ENCODE measurements at places on chromosomes 13 and 19.

DNA sequence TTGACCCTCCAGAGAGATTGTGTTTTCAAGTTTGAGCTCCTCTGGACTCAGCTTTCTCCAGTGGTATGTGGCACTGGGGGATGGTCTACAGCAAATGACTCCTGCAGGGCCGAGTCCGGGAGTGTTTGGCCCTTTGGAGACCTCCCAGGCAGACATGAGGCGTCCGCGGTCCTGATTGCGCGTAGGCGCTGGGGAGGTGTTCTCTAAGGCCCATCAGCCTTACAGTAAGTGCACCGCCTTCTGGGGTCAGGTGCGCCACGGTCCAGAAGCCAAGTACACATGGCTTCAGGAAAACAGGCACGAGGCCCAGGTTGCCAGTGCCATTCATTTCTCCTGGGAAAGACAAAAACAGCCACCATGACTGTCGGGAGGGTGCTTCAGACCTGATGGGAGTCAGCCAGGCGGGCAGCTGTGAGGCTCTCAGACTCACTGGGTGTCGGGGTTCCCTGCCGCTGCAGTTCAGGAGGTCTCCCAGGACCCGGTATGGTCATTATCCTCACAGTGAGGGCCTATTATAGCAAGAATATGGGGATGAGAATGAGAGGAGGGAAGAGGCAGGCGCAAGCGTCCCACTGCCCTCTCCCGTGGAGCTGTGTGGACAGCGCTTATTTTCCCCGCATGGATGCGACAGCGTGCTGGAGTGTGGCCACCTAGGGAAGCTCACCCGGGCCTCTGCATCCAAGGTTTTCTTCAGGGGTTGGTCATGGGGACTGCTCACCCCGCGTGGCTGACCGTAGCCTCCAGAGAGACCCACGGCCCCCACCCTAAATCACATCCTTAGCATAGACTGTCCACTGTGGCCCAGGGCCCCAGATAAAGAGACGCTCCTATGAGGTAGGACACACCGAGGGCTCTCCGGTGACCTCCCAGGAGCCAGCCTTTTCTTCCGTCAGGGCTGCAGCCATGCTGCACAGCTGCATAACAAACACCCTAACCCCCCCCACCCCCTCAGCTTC is 21.8 kb downstream of the CCDC8 start:
- no peak for DNase-seq

DNA sequence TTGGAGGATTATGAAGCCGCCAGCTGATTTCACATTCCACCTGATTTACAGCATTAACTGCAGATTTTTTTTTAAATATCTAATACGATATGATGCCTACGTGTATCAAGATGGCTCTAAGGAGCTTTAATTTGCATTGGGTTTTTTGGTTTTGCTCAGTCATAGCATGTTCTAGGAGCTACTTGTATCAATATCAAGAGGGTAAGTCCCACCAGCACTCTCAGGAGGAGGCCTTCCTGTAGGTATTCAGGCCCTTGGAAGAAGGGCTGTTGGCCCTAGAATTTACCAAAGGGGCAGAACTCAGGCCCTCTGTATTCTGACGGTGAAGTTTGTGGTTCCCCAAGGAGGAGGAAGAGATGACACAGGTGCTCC is 97.2 kb upstream of the IPO5 start:
- DNase-seq, result no peak

GRCh38 chr13:109145631-109146030 is 516.2 kb downstream of the MYO16 start:
- peak; percentile 19 for DNase-seq

DNA sequence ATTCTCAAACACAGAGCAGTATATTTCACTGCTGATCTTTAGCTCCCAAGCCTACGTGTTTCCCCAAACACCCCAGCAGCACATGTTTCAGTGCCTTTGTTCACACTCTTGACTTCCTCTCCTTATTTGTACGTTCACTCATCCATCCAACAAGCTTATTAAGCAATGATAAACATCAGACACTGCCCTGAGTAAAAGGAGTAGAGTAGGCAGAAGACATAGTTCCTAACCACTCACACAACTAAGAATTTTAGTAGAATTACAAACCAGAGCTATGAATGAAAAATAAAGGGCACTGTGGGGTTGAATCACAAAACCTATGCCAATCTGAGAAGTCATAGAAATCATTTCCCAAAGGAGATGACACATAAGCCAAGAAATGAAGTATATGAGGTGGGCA is 213.5 kb downstream of the DIAPH3 start:
- DNase-seq, result no peak

GRCh38 chr13:43304945-43305344 is 281.6 kb downstream of the DNAJC15 start:
- DNase-seq, result no peak

DNA sequence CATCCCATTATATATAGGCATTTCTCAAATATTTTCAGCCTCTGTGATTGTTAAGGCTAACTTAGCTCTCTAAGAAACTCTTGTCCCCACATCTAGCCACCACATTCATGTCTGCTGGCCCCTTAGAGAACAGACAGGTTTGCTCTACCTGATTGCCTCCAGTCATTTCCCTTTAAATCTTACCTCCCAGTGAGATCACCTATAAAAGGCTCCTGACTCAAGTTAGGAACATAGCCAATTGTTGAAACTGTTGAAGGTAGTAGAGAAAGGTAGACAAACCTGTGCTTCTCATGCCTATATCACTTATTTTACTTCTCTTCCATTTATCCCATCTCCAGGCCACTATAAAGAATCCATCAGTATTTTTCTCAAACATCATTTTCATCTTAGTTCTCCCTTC is 771.4 kb downstream of the DIAPH3 start:
- DNase-seq, result no peak

- no peak for DNase-seq
Measured at GRCh38 chr13:84645196-84646012, 763.1 kb upstream of the SLITRK1 start.

GRCh38 chr13:29227576-29227975 is 367.9 kb downstream of the SLC7A1 start:
- DNase-seq, result no peak

- DNase-seq, result no peak
Measured at GRCh38 chr19:33902395-33902794, 105.7 kb downstream of the KCTD15 start.

DNA sequence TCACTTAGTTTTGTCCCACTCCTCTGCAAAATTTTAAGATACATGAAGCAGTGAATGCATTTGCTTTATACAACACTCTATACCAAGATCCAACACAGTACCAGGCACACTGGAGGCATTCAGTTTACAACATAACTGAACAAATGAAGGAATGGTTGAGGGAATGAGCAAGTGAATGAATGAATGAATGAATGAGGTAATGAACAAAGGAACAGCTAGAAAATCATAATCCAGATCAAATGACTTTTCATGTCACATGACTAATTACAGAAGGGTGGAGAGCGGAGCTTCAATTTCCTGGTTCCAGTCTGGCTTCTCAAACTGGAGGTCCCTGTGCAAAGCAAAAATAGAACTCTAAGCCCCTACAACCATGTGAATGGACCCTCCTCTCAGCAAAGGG is 16.7 kb downstream of the TBC1D4 start:
- no peak for DNase-seq

DNA sequence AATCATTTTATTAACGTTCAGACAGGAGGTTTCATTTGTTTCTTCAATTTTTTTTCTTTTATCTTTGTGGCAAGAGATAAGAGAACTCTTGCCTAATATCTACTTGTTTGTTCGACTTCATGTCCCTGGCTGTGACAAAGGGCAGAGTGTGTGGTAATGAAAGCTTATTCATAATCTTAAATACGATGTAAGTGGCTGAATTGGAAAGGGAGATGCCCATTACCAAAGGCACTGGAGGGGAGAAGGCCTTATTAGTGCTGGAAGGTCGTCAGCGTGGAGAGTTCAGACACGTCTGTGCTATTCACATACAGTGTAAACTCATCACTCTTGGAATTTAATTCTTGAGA is 54.0 kb downstream of the RFC3 start:
- DNase-seq, result no peak

DNA sequence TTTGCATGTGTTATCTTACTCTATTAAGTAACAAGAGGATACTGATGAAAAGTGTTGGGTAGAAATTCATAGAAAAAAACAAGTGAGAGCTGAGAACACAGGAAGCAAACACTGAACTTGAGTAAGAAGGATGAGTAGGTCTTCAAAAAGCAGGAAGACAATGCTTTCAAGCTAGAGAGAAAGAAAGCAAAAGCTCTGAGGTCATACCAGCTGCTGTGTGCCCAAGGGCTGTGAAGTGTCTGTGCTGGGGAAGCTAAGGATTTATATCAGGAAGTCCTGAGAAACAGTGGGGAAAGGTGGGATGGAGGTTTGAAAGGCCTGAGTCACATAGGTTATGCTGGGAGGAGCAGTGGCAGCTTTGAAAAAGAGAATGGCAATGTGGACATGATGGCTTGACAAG is 145.5 kb upstream of the MAB21L1 start:
- no peak for DNase-seq

- DNase-seq, result no peak
Measured at GRCh38 chr13:104715111-104715510, 1648.9 kb upstream of the SLC10A2 start.

- peak; percentile 74 for DNase-seq
Measured at GRCh38 chr19:16897029-16897855, 8.4 kb downstream of the F2RL3 start.

GRCh38 chr19:5396096-5396939 is 55.7 kb upstream of the PTPRS start:
- DNase-seq, result no peak

DNA sequence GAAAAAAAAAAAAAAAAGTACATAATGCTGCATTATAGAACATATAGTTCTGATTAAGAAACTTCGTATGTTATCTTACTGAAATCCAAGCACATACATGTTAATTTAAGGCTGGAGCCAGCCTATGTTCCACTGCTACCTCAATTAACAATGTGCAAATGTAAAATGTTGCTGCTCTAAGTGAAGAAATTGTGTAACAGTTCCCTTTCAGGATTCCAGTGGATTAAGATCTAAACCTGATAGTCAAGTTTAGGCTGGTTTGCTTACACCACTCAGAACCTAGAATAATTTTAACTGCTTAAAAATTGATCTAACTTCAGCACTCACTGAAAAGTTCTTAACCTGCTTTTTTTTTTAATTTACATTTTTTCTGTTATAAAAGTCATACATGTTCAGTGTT is 4.2 kb downstream of the VPS36 start:
- DNase-seq, result no peak

Measured in CD4-positive, alpha-beta T cell treated with Interleukin-4 for 1 hour (primary cell).